ENCODE measurements at places on chromosomes 16 and 17.

- peak; percentile 88 for DNase-seq
Measured at GRCh38 chr16:67277294-67277998, 1.9 kb upstream of the PLEKHG4 start.

DNA sequence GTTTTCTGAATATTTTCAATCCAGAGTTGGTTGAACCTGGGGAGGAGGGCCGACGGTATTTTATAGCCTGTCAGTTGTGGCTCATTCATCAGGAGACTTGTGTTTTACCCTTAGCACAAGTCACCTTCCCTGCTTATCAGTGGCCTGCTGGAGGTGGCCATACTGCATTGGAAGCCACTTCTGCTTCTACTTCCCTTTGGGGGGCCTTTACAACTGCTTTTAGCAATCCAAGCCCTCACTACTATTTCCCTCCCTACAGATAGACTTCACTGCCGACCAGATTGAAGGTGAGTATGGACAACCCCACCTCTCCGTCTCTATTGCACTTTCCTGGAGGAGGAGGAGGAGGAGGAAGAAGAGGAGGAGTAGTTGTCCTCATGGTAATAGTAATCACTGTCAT lies 4.4 kb downstream of the MYL4 start:
- no peak for DNase-seq

DNA sequence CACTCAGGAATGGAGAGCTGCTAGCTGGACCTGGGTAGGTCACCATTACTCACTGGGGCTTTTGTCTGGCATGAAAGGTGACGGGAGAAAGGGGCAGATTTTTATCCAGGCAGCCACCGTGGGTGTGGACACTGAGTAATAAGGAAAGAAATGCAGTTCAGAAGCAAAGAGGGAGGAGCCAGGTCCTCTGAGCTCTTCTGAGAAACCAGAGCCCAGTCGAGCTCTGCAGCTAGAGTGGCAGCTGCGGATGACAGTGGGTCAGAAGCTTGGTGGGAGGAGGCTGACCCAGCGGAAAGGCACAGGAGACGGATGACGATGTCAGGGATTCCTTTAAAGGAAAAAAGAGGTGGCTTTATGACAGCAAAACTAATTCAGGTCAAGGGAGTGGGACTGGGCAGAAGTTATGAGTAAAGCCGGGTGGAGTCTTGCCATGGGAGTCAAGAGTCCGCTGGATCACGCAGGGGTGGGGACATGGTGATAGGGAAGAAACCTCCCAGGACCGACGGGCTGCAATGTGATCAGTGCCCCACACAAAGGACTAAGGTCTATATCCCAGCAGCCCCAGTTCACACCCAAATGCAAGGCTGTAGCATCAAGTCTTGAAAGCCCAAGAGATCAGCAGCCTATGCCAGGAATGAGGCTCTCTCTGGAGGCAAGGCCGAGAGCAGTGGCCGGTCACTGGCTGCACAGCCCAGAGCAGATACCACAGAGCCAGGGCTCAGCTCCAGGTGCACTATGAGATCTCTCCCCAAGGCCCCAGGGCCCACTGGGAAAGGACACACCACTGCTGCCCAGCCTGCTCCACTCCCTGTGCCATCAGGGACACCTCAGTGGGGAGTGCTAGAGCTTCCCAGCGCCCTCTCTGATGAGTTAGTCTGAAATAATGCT lies 6.3 kb upstream of the MNT start:
- DNase-seq = peak; percentile 93

DNA sequence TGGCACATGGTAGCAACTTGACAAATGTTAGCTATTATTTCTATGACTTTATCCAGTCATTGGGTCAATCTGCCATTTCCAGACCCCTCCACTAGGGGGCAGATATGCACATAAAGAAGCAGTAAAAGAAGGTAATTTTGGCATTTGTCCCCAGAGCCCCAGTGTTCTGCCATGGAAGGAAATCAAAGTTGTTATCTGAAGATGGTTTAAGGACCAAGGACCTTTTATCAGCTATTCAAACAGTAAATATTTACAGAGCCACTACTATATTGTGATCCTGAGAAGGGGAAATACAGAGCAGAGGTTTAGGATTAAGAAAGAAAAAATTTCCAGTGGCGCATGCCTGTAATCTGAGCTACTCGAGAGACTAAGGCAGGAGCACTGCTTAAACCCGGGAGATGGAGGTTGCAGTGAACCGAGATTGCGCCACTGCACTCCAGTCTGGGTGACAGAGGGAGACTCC lies 20.0 kb downstream of the TRAF4 start:
- DNase-seq = no peak

GRCh38 chr17:46191322-46192188 lies 1.7 kb downstream of the KANSL1 start:
- DNase-seq = no peak

DNA sequence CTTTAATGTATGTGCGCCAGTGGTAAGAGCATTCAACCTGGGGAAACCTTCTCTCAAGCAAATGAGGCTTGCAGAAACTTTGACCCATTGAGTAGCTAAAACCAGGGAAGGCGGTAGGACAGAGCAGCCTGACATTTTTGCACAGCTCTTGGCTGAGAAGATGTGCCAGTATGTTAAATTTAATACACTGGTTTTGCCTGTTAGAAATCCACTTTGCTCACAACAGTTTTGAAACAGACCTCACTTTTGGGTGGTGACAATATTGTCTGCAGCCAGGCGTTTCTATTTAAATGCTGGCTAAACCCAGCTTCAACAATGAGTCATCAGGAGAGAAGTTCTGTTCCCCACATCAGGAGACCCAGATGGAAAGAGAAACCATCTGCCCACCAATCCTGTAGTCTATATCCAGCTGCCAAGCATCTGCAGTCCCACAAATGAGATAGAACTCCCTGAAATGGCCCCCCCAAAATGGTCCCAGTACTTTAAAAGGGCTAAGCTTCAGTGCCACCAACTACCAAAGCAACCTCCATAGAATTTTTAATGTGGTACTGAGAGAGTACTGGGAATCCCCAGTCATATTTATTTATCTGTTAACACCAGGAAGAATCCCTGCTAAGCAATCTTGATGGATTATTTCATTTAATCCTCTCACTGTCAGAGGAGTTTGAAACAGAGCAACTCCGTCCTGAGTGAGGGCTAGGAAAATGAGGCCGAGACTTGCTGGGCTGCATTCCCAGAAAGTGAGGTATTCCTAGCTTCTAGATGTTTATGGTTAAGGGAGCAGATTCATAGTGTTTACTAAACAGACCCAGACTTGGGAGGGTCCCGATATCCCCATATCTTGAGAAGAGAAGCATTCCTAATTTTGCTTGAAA lies 29.0 kb upstream of the CLEC3A start:
- no peak for DNase-seq

GRCh38 chr16:21663889-21664647 lies at the start of gene OTOA:
TSS of gene OTOA (plus strand) at chr16:21663968. CDS start at chr16:21678515, 14,547 bp downstream.
- DNase-seq = no peak

DNA sequence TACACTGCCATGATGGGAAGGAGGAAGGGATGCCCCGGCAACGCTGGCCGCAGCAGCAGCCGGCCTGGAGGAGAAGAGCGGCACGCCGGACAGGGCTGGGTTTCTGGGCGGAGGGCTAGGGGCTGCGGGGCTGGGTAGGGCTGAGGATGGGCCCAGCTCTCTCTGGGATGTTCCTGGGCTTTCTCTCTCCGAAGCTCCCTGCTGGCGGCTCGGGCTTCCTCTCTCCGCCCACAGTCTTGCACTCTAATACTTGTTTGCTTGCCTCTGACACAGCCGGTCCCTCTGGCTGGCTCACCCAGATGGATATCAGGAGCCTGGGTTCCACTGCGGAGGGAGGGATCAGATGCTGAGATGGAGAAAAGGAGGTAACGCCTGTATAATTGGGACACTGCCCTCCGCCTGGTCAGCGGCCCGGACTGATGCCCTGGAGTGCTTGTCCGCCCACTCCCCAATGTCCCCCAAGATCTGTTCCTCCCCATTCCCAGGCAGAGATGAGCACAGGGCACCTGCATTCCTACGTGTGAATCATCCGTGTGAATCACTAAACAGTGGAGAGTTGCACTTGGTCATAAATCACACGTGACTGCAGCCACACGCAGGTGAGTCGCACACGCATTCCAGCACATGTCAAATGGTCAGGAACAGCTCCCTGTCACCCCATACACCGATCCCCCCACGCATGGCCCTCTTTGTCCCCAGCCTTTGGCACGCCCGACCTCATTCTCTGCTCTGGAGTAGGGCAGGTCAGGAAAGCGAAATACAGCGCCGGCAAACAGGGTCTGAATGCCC lies at the start of gene ALOXE3:
Gene ALOXE3, minus strand, starts transcription at position 535 of the 789 bp plus-strand sequence. Its CDS starts 524 bp downstream, at position 11.
- peak; percentile 91 for DNase-seq

DNA sequence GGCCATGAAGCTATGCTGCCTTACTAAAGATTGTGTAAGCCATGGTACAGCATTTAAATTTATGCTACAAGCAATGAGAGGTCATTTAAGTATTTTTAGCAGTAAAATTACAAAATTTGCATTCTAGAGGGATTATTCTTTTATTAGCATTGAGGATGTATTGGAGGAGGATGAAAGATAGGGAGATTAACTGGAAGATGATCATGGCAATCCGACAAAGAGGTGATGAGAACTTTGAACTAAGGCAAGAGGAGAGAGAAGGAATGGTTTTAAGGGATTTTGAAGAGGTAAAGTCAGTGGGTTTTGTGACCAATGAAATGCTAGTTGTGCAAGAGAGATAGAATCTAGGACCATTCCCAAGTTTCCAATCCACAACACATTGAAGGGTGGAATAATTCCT lies 129.9 kb downstream of the SNX11 start:
- DNase-seq = no peak

GRCh38 chr16:2833776-2834175 lies 3.7 kb downstream of the ZG16B start:
- DNase-seq = no peak

DNA sequence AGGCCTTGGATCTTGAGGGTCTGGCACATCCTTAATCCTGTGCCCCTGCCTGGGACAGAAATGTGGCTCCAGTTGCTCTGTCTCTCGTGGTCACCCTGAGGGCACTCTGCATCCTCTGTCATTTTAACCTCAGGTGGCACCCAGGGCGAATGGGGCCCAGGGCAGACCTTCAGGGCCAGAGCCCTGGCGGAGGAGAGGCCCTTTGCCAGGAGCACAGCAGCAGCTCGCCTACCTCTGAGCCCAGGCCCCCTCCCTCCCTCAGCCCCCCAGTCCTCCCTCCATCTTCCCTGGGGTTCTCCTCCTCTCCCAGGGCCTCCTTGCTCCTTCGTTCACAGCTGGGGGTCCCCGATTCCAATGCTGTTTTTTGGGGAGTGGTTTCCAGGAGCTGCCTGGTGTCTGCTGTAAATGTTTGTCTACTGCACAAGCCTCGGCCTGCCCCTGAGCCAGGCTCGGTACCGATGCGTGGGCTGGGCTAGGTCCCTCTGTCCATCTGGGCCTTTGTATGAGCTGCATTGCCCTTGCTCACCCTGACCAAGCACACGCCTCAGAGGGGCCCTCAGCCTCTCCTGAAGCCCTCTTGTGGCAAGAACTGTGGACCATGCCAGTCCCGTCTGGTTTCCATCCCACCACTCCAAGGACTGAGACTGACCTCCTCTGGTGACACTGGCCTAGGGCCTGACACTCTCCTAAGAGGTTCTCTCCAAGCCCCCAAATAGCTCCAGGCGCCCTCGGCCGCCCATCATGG lies 4.0 kb upstream of the ADGRG3 start:
- DNase-seq = no peak

DNA sequence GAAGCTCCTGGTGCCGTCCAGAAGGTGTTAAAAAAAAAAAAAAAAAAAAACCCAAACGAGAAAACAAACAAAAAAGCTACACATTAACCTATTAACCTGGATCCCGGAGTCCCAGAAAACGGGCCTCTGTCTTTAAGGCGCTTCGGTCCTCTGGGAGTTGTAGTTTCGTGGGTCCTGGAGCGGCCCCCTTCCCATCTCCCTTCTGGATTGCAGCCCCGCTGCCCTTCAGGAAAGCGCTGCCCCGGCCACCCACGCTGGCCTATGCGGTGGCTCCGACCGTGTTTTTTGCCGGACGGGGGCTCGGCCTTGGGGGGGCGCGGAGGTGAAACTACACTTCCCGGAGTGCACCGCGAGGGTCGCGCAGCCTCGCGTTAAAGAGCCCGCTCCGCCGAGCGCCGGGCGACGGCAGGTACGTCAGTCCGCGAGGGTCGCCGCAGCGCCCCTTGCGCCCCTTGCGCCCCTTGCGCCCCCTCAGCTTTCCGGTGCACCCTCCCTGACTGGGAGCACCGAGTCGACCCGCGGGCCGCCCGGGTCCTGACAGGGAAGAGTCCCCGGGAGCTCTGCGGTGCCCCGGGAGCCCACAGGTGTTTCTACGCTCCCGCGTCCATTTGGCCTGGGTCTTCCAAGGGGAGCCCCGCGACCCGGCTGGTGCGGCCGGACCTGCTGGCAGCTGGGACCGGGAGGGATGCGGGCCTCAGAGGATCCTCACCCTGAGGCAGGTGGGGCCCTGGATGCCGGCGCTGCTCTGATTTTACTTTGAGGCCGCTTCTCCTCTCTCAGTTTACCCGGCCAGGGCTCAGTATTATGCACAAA lies at the start of gene FCSK:
Gene FCSK, plus strand, starts transcription at position 374 of the 813 bp plus-strand sequence. CDS start 8,596 bp downstream, outside the sequence.
- no peak for DNase-seq

GRCh38 chr17:39636927-39637736 lies at the start of gene STARD3:
TSS of gene STARD3 (plus strand) at chr17:39637144. CDS start at chr17:39653532, 16,388 bp downstream.
- peak; percentile 39 for DNase-seq

DNA sequence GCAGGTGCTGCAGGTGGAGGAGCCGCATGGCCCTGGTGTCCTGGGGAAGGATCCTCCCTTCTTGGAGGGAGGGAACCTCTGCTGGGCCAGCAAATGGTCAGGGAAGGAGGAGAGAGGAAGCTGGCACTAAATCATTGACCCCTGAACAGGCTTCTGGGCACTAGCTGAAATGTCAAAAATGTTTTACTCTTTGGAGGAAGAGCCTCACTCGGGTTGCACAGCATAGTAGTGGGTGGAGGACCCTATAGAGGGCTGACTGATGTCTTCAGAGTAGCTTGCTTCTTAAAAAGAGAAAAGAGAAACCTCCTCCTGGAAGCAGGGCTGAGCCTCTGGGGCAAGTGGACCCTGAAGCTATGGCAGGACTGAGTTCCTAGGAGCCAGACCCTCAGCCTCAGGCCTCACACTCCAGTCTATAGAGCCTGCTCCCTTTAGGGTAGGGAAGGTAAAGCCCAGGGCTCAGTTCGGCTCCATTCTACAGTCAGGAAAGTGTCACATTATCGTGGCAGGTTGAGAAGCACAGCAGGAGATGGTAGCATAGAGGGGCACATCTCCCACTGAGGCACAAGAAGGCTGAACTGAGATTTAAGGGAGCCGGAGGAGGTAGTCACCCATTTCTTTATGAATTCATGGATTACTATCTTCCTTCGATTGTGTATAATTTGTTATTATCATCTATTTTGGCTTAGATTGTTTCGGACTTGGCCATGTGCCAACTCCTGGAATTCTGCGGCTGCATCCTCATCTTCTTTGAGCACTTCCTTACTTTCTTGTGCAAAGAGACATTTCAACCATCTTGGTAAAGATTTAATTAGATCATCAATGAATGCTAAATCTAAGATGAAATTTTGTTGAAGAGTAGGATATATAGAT lies 7.3 kb upstream of the CUEDC1 start:
- DNase-seq = no peak

GRCh38 chr16:54027062-54027461 lies 259.5 kb downstream of the IRX3 start:
- peak; percentile 16 for DNase-seq

DNA sequence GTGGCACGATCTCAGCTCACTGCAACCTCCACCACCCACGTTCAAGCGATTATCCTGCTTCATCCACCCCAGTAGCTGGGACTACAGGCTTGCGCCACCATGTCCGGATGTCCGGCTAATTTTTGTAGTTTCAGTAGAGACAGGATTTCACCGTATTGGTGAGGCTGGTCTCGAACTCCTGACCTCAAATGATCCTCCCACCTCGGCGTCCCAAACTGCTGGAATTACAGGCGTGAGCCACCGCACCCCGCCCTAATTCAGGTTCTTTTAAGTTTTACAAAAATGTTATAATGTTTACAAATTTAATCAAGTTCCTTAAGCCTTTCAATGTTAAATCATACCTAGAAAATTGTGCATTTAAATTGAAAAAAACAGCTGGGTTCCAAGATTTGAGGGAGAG lies 13.3 kb upstream of the GJD3 start:
- DNase-seq = no peak
